ENCODE measurements at places on chromosomes 13 and 19.

- DNase-seq, result peak; percentile 28
These were observed 13.2 kb downstream of the ZNF793 start for GRCh38 chr19:37519890-37520289.

- DNase-seq, result no peak
These were observed 6.6 kb upstream of the DAPK3 start for GRCh38 chr19:3977242-3978143.

DNA sequence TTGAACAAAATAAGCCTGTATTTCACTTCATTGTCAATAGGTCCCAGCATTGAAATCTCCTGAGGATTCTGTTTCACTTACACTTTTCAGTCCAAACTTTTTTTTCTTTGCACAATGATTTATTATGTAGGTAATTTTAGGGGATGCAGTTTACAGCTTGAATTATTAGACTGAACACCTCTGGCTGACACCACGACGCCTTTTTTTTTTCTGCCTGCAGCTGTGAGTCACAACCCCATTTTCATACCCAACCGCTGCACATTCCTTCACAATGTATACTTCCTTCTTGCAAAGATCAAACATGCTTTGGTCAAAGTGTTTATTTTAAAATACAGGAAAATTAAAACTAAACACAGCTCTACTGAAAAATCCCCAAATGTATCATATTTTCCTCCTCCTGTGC, 11.4 kb downstream of the ZIC2 start:
- DNase-seq, result no peak

GRCh38 chr13:62057286-62057685, 641.6 kb upstream of the PCDH20 start:
- no peak for DNase-seq

DNA sequence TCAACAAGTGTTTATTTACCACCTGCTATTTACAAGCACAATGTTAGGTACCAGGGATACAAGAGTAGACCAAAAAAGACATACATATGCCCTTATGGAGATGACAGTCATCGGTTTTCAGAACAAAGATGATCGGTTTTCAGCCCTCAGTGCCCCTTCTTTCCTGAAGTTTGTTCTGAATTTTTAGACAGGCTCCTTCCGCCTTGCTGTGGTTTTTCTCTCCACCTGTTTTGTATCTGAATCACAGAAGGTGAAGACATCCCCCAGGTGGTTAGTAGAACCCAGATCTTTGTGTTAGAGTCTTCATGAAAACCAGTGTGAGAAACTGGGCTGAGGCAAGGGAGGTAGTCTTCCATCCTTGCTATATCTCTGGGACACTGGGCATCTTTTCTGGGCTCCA, 23.5 kb downstream of the ACTL9 start:
- DNase-seq, result no peak

- no peak for DNase-seq
These were observed 944.8 kb upstream of the PCDH9 start for GRCh38 chr13:68174893-68175292.

- peak; percentile 50 for DNase-seq
These were observed 305.1 kb downstream of the ITGBL1 start for GRCh38 chr13:101757446-101758039.

- DNase-seq, result peak; percentile 89
These were observed 11.5 kb downstream of the APLP1 start for GRCh38 chr19:35879770-35880317.

GRCh38 chr19:49114630-49115363, 627 bp downstream of the LIN7B start:
- DNase-seq, result peak; percentile 33

- DNase-seq, result no peak
These were observed 621.9 kb upstream of the SPRY2 start for GRCh38 chr13:80962855-80963254.

DNA sequence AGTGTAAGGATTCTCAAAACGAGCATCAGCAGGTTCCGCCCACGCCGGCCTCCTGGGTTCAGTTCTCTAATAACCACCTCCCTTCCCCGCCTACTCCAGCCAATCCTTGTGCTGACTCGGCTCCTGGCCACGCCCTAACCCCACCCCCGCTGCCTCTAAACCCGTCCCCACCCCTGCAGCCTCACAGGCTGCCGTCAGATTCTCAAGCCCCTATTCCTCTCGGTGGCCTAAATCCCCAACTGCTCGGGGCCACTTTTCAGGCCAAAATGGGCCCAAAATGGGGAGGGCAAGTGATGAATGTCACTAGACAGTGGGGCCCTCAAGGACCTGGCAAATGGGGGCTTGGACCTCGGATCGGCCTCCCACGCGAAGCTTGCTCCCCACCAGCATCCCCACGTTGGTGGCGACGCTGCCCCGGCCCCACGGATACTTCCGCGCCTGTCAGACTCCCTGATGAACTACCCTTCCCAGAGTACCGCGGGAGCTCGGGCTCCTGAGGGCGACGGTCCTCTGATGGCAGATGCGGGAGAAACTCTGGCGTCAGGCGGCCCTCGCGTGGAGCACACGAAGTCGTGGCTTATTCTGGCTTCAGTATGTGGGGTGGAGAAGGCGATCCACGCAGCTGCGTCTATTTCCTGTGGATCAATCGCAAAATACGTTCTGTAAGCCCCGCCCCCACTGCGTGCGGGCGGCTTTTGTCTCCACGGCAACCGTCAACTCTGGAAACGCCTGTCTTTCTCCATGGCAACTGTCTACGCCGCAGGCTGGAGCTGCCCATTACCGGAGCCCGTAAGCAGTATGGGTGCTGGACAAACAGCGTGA, 24.8 kb downstream of the ZNF473 start:
- peak; percentile 79 for DNase-seq

- peak; percentile 62 for DNase-seq
These were observed 19.7 kb upstream of the JUND start for GRCh38 chr19:18300930-18301717.

DNA sequence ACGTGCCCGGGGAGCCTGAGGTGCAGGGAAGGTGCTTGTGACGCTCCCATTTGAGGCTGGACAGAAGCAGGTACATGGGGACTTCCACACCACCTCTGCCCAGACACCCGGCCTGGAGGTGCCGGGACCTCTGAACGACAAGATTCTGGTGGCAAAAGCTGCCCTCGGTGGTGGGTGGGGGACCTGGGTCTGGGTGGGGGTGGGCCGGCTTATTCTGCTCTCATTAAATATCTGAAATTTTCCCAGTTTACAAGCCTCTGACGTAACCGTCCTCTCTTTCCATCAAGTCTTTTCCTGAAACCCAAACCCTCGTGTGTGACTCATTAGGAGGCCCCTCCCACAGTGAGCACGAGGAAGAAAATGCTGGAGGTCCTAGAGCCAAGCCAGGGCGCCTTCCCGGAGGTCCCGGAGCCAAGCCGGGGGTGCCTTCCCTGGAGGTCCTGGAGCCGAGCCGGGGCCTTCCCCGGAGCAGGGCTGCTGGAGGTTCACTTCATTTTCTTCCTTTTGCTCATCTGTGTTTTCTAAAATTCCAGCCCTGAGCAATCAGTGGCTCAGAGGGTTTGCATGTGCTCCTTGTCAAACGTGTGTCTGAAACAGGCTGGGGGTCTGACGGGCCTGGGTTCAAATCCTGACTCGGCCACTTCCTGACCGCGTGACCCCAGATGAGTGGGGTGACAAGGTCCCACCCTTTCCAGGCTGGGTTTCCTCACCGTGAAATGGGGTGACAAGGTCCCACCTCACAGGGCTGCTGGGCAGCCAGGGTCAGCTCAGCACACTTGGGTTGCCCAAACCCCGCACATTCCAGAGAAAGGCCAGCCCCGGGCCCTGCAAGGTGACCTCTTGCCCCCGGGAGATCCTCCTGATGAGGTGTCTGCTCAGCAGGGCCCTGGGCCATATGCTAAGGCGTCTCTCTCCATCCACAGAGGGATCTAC, 10.0 kb downstream of the CFD start:
- DNase-seq, result peak; percentile 96

- DNase-seq, result no peak
These were observed 193.1 kb downstream of the ZIC5 start for GRCh38 chr13:99778500-99778899.

- no peak for DNase-seq
These were observed 1501.5 kb downstream of the EFNB2 start for GRCh38 chr13:105033999-105034398.

DNA sequence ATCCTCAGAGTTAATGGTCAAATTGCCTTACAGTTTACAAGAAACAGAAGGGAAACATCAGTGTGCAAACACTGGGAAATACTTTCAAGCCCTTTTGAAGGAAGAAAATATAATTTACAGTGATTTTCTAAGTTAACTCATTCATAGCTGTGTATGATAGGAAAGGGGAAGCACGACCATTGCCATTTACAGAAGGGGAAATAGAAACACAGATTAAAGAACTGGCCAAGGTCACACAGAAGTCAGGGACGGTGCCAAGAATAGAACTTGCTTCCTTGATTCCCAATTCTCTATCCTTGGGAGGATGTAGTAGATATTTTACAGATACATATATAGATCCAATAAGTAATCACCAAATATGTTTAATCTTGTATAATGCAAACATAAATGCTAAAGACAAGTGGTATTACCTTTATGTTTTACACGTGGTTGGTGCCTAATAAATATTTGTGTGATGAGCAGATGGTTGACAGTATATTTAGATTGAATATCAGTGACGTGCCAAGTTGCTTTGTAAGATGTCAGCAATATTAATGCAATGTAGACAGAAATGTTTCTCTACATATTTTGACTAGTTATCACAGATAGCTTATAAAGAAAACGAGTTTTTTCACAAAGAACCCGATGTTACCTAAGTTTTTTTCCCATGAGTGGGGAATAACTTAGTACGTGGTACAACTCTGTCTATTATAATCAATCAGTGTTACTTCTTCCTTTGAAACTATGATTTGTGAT, 73.1 kb downstream of the FLT1 start:
- no peak for DNase-seq

DNA sequence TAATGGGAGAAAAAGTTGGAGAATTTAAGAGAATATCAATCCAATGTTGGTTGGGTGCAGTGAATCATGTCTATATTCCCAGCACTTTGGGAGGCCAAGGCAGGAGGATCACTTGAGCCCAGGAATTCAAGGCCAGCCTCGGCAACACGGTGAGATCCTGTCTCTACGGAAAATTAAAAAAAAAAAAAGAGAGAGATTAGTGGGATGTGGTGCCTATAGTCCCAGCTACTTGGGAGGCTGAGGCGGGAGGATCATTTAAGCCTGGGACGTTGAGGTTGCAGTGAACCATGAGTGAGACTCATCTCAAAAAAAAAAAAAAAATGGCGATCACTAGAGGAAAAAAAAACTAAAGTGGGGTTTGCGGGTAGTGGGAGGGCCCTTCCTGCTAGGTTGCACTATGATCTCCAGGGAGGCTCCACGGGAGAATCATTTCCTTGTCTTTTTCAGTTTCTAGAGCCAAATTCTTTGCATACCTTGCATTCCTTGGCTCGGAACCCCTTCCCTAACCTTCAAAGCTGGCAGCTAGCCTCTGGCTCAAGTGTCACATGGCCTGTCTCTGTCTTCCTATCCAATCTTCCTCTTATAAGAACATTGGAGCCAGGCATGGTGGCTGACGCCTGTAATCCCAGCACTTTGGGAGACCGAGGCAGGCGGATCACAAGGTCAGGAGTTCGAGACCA, 5.8 kb upstream of the ERCC2 start:
- DNase-seq, result peak; percentile 94

DNA sequence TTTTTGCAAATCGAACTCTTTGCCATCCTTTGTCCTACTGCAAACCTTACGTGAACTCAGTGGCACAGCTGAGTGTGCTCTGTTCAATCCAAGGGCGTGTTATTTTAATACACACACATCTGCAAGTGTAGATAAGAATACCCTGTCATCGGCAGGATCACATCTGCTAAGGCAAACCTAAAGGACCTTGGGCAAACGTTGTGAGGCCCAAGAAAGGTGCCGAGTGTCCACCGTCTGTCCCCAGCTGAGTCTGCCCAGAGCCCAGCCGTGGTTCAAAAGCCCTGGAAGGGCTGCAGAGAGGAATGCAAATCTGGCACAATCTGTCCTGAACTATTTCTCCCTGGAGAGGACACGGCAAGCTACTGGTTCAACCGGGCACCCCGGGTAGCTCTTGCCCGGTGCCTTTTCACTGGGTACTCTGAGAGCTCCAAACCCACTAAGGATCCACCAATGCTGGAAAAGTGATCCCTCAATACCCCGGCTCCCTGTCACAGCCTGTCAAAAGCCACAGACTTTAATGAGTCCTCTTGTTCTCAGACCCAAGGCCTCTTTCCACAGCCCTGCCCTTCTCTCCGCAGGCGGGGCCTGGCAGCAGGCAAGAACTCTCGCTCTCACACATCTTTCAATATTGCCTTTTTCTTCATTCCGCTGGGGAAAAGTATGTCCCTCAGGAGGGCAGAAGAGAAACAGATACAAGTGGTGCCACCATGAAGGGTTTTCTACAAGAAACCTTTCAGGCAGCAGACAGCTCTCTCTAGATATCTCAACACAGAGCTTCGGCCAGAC, 17.0 kb downstream of the SLC7A1 start:
- DNase-seq, result no peak

GRCh38 chr19:48873476-48874302, 1.5 kb downstream of the PPP1R15A start:
- no peak for DNase-seq

GRCh38 chr13:74794582-74794981, 660.4 kb upstream of the KLF12 start:
- no peak for DNase-seq

DNA sequence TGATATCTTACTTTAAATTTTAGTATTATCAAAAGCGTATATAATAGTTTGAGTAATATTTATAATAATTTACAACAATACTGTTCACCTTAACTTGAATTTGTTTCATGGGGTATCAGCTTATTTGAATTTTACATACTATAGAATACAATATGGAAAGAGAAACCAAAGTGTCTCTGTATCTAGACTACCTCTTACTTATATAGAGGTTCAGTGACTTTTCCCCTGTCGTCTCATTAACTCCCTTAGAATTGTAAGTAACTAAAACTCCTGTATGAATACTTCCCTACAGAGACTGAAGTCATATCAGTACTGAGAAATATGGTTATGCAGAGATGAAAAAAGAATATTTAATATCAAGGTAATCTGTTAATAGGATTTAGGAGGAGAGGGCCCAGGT, 26.8 kb downstream of the COG6 start:
- DNase-seq, result no peak

- no peak for DNase-seq
These were observed 7.5 kb upstream of the TPM4 start for GRCh38 chr19:16068696-16069259.

DNA sequence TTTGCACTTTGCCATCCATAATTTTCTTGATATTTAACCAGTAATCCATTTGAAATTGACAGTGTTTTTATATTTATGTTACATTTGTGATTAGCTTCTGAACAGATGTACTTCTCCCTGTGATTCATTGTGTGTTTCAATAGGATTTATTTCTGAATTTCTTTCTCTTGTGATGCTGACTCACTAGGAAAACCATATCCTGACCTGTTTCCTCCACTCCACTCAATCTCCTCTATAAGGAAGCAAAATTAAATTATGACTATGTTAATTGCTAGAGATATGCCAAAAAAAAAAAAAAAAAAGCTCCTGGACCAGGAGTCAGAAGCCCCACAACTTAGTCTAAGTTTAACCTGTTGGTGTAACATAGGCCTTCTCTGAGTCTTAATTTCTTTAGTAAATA, 614.6 kb upstream of the SPRY2 start:
- no peak for DNase-seq
